CD4-positive, alpha-beta memory T cell (primary cell): ENCODE measurements at places on chromosomes 2 and 18.
A peak's percentile ranks its signal among the peaks of the same experiment; 100 is the strongest.

GRCh38 chr18:49227441-49228165, 232.8 kb downstream of the DYM start:
- DNase-seq = peak; percentile 59

GRCh38 chr2:114784046-114784445, 341.6 kb downstream of the DPP10 start:
- no peak for DNase-seq

- DNase-seq = no peak
Measured at GRCh38 chr2:46305767-46306166, 8.6 kb downstream of the EPAS1 start.

- DNase-seq = no peak
Measured at GRCh38 chr2:170354388-170354787, 176.4 kb downstream of the MYO3B start.

DNA sequence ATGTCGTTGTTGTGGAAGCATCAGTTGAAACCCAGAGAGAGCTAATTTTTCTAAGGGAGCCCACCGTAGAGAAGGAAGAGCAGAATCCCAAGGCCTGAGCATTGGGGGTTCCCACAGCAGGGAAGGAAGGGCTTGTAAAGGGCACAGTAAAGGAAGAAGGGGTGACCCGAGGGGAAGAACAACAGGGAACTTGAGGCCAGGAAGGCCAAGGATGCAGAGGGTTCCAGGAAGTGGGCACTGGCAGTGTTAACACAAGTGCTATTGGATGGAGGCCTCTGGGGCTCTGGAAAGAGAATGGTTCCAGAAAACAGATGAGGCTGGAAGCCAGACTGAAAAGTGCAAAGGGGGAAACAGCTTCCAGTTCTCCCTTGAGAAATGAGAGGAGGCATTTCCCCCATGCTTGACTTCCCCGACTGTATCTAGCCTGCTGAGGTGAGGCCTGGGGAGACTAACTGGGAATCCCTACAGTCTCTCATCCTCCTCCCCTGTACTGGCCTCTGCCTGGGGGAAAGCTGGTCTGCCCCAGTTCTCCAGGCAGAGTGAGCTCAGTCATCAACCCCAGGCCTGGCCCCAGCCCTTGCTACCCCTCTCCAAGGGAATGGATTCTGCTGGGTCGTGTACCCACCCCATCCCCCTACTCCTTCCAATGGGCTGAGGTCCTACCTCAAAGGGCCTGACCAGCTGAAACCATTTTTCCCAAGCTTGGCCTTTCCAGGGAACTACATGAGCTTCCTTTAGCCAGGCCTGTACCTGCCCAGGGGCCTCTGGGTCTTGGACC, 43.2 kb upstream of the MRPL33 start:
- DNase-seq = no peak

- DNase-seq = no peak
Measured at GRCh38 chr2:43082111-43082894, 144.1 kb downstream of the ZFP36L2 start.

GRCh38 chr2:227191367-227191766, 26.9 kb downstream of the COL4A3 start:
- no peak for DNase-seq

DNA sequence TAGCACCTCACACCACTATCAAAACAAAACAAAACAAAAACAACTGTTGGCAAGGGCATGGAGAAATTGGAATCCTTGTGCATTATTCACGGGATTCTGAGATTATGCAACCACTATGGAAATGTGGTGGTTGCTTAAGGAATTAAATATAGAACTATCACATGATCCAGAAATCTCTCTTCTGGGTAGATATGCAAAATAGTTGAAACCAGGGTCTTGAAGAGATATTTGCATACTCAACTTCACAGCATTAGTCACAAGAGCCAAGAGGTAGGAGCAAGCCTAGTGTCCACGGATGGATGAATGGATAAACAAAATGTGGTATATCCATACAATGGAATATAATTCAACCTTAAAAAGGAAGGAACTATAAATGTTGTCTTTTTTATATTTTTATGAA, 7.0 kb downstream of the TMEM131 start:
- no peak for DNase-seq

DNA sequence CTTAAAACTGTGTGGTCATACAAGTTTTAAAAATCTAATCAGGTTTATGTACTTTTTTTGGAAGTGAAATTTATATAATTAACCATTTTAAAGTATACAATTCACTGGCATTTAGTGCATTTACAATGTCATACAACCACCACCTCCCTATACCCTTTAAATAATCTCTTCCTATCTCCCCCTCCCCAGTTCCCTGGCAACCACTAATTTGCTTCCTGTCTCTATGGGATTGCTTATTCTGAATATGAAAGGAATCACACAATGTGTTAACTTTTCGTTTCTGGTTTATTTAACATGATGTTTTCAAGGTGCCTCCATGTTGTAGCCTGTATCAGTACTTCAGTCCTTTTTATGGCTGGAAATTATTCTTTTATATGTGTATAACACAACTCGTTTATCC, 19.4 kb downstream of the CHMP3 start:
- DNase-seq = no peak

- no peak for DNase-seq
Measured at GRCh38 chr2:37779611-37780386, 108.4 kb upstream of the CDC42EP3 start.

DNA sequence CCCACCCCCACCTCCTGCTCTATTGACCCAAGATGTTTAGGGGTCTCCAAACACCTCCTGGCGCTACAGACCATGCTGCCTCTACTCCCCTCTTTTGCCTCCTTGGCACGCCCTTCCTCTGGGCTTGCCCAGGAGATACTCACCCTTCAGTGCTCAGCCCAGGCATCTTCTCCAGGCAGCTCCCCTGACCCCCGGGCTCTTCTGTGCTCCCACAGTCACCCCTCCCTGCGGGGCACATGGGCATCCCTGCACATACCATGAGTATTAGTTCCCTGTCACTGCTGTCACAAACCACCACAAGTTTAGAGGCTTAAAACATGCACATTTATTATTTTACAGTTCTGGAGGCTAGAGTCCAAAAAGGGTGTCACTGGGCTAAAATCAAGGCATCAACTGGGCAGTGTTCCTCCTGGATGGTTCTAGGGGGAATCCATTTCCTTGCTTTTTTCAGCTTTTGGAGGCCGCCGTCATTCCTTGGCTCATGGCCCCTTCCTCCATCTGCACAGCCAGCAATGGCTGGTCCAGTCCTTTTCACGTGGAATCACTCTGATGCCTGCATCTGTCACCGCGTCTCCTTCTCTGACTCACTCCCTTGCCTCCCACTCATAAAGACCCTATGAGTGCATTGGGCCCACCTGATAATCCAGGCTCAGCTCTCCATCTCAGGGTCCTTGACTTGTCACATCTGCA, 230.4 kb upstream of the COPS8 start:
- DNase-seq = no peak

DNA sequence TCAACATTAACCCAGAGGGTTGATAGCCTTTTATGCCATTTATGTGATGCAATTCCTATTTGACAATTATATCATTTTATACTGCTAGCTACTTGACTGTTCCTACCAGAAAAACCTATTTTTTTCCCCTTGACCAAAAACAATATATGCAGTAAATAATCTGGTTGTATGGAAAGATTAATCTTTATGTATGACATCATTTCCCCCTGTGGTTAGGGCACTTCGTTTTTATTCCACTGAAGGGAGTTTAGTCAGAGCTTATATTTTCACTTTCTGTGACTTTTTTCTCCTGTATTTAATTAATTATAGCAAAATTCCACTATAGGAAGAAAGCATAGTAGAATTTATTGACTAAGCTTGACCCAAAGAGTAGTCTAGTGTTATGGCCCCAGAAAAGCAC, 107.6 kb downstream of the HAUS1 start:
- DNase-seq = peak; percentile 18

DNA sequence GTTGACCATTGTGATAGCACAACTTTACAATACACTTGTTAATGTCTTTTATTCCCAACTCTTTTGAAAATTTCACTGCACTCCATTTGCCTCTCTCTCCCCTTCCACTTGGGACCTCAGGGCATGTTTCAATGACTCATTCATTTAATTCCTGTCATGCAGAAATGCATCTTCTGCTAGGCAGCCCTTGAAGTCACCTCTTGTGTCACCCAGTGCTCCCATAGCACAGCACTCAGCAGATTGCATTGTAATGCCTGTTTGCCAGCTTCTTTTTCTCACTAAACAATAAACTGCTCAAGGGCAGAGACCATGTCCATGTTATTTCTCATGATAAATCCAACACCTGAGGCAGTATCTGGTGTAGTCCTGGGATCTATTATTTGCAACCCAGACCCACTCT, 85.9 kb upstream of the ACSL3 start:
- no peak for DNase-seq

DNA sequence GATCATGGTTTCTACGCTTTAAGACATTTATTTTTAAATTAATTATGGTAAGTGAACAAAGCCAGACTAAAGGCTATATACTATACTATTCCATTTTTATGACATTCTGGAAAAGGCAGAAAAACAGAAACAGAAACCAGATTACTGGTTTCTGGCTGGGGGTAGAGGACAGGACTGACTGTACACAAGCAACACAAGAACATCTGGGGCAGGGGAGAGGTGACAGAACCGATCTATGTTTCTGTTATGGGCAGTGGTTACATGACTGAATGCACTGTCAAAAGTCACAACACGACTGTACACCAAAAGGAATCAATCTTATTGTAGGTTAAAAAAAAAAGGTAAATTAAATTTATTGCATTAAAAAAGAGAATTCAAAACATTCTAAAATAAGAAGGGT, 64.7 kb downstream of the PTPN2 start:
- no peak for DNase-seq

- DNase-seq = no peak
Measured at GRCh38 chr18:35525795-35526494, 28.2 kb upstream of the INO80C start.

DNA sequence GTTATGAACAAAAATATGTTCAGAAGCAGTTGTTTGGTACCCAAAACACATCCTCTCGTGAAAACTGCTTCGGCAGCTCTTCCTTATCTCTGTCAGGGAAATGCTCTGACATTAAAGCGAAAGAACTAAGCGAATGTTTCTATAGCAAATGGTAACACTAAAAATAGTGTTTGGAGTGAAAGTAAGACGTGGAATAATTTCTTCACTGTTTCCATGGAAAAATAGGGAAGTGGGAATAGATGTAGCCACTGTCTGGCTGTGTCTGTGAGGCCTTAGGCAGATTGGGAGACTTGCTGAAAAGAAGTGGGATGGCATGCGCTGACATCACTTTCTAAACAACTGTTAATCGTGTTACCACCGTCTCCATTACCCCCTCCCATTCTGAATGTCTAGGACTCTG, 11.5 kb upstream of the CRACDL start:
- no peak for DNase-seq

DNA sequence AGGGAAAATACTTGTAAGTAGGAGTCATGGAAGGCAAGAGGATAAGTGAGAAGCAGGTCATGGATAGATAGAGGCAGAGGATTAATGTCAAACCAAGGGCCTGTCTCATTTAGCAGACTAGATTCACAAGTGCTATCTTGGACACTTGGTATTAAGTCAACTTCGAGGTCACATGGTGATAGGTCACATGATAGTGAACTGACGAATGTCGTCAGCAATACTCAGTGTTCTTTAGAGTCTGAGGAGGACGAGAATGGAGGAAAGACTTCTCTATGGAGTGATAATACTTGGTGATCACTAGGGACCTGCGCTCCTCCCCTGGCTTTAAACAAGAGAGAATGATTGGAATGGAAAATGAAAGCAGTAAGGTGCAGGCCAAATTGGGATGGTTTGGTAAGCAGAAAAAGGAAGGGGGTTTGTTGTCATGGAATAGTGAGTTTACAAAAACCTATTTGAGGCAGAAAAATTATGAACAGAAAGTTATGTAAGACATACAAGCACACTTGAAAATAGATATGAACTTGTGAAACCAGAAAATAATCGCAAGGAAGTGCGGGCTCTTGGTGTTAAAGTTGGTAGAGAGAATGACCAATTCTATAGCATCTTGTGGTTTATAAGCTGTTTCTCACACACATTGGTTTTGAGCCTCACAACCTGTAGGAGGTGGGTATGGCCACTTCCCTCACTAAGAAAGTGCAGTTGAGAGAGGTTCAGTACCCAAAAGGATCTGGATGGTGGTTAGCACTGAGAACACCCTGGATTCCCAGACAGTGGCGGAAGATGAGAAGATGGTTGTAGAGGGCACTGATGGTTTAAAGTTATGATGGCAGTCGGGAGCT, 141.5 kb downstream of the WDSUB1 start:
- DNase-seq = no peak

GRCh38 chr2:34808426-34808825, 1209.3 kb upstream of the FAM98A start:
- DNase-seq = no peak

DNA sequence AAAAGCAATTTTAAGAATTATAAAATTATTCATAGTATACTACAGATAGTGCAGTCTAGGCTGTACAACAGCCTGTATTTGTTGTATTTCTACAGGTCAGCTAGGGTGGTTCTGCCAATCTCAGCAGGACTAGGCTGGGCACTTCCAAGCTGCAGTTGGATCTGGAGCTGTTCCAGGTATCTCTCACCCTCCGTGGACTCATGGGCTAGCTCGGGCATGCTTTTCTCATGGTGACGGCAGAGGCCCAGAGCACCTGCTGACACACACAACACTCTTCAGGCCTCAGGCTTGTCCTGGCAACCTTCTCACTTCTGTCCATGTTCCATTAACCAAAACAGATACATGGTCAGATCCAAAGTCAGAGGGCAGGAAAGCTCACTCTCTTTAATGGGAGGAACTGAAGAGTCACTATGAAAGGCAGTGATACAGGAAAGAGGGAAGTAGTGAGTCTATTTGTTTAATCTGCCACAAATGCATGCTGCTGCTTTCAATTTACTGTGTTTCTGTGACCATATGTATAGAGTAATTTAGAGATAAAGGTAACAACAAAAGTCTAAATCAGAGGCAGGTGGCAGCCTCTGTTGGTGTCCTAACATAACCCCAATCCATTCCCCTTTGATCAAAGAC, 462.4 kb upstream of the ACVR2A start:
- DNase-seq = no peak

DNA sequence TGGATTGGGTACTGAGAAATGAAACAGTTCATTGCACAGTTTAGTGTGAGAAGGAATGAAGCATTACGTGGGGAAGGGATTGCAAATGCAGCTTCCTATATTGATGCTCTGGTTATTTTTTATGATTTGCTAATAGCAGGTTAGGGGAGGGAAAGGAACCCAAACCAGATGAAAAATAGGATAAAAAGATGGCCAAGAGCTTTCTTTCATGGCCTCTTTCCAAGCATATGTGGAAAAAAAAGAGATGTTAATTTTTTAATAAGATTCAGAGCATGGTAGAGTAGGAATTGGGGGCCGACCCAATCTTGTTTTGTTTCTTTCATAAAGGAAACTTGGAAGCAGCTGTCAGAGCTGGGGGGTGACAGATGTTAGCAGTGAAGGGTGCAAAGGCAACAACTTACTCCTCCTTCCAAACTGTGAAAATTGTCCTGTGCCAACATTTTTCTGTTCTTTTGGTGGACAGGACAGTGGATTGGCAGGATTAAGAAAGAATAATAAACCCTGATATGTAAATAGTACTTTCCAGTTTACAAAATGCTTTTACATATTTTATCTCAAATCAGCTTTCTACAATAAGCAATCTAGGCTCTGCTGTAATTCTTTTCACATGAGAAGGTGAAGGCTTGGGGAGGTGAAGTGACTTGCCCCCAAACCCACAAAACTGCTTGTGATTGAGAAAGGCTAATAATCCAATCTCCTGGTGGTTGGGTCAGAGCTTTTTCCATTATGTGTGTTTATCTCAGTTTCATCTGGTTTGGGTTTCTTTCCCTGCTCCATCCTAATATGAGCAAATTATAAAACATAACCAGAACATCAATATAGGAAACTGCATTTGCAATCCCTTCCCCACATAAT, 270.1 kb downstream of the ETAA1 start:
- DNase-seq = no peak

GRCh38 chr2:201987426-201987825, 46.2 kb upstream of the FZD7 start:
- no peak for DNase-seq

GRCh38 chr2:187051350-187051749, 202.4 kb upstream of the ZSWIM2 start:
- no peak for DNase-seq
